Calu3 (cell line): ENCODE measurements at places on chromosomes 12 and 14.

DNA sequence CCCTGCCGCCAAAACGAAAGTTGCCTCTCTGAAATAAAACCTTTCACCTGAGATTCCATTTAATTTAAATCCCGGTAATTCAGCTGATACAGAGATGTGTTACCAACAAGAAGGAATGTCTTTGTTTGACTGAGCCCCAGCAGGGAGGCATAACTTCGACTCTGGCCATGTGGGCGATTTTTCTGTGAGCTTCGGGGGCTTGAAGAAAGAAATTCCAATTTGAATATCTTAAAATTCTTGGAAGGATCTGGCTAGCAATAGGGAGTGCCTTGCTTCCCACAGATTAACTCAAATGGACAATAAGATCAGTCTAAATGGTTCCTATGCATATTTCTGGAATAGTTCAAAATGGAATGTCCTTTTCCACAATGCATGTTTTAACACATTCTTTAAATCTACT lies 252.5 kb upstream of the TMPO start:
- DNase-seq = no peak

DNA sequence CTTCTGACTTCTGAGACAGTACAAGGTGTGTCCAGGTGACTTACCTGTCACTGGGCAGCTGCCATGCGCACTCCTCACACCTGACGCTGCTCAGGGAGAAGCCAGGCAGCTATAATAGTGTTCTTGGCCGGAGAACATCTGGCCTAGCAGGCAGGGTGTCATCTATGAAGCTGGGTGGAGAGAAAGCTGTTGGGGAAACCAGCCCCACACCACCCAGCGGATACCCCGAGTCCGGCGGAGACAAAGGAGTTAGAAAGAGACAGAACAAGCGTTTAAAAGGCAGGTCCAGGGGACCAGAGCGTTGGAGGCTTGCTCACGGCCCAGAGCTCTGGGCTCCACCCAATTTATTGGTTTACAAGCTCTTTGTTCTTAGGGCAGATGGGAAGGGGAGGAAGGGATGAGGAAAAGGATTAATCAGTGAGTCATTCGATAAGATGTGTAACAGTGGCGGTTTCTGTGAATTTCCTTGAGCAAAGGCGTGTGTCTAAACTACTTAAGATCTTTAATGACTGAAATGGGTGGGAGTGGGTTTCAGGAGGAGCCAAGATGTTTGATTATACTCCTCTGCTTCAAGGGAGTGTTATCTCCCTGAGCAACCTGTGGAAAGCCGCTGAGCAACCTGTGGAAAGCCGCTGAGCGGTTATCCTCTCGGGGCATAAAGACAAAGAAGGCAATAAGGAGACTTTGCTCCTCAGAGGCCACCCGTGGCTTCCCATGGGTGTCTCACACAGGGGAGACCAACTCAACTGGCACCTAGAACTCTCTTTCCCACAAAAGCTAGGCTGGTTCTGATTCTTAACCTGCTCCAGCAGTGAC lies at the start of gene GALNT8:
Gene GALNT8 (plus strand): TSS at position 580 of the 816 bp plus-strand sequence. CDS start 278 bp downstream, outside the sequence.
- peak; percentile 8 for DNase-seq

- DNase-seq = no peak
Observed at GRCh38 chr12:40473962-40474361, 218.3 kb upstream of the CNTN1 start.

DNA sequence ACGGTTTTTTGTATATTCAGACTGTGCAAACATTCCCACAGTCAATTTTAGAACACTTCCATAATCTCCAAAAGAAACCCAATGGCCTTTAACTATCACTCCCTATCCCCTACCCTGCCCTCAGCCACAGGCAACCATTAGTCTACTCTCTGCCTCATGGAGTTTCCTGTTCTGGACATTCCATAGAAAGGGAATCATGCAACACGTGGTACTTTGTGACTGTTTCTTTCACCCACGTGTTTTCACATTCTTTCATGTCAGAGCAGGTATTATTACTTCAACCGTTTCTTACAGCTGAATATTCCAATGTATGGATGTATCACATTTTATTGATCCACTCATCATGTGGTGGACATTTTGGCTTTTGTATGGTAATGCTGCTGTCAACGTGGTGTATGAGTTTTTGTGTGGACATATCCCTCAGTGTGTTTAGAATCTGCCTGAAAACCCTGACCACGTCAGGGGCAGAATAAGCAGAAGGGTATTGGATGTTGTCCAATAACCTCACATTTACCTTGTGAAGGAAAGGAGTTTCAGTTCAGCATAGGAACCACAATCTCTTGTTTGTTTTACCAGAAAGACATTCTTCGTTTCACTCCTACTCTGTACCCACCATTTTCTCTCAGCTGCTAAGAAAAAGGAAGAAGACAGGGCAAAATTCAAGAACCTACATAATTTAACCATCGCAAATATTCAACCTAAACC lies 107.5 kb upstream of the DYRK2 start:
- DNase-seq = no peak

DNA sequence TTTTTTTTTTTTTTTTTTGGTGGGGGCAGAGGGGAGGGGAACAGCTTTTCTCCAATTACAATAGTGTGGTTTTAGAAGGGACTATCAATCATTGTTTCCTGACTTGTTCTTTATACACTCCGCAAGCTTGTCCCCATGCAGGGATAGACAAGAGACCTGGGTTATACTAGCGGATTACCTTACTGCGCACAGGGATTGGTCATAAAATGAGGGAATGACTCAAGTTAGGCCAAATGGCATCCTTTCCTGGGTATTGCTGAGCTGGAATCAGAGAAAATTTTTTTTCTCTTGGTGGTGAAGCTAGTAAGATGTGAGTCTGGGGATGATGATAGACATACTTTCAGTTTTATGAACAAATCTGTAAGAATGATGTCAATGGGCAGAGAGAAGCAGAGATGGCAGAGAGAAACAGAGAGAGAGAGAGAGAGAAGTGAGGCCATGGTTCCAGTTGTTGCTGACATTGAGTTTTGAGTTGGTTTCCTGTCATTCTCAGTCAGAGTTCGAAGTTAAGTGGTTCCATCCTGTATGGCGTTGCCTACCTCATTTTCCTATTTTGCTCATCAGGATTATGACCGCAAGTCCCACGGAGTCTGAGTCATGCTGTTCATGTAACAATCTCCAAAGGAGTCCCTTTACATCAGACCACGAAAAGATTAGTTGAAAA lies 59.1 kb upstream of the OTOGL start:
- DNase-seq = no peak
